Renal cortical epithelial cell (primary cell): ENCODE measurements at places on chromosomes 6 and 20. TPM values are rescaled to one million over a fixed set of nuclear protein-coding genes. Genes with fewer than 3 reads are reported as not detected.

HLA-DQB2 gene
- not detected in 2 replicates for total RNA-seq

DDX43 gene
- 1.1 and 1.4 TPM in 2 replicates for total RNA-seq

HLA-DQA1 gene
- 1.9 TPM in 1 of 2 replicates, not detected in the other for total RNA-seq

SLC35D3 gene
- not detected in 2 replicates for total RNA-seq

ECI2 gene
- total RNA-seq: 94.5 and 126 TPM in 2 replicates

TFAP2A gene
- total RNA-seq: 2.3 and 11.2 TPM in 2 replicates

ALDH5A1 gene
- 1.0 and 3.8 TPM in 2 replicates for total RNA-seq

NCOA3 gene
- total RNA-seq: 28.3 and 39.1 TPM in 2 replicates

GRIK2 gene
- 0.40 TPM in 1 of 2 replicates, not detected in the other for total RNA-seq

SLC17A4 gene
- 4.8 TPM in 1 of 2 replicates, not detected in the other for total RNA-seq
